ENCODE measurements at places on chromosomes 11 and 22. TPM values are rescaled to one million over a fixed set of nuclear protein-coding genes. Genes with fewer than 3 reads are reported as not detected.

DNA sequence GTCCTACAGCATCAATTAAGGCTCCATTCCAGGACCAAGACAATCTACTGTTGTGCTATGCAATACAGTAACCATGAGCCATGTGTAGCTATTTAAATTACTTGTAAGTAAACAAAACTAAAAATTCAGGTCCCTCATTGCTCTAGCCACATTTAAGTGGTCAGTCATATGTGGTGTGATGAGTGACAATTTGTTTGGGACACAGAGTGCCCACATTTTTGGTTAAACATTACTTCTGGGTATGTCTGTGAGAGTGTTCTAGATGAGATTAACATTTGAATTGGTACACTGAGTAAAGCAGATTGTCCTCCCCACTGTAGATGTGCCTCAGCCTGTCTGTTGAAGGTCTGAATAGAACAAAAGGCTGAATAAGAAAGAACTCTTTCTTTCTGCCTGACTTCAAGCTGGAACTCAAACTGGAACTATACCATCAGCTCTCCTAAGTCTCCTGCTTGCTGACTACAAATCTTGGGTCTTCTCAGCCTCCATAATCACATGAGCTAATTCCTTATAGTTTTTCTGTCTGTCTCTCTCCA lies 15.8 kb downstream of the KBTBD3 start:
- no peak overlapping the region for H3K4me3 ChIP-seq
- no peak overlapping the region for H3K27ac ChIP-seq
- DNase-seq = no peak
- no peaks in the 10 kb centered on the region for H3K4me1 ChIP-seq

DNA sequence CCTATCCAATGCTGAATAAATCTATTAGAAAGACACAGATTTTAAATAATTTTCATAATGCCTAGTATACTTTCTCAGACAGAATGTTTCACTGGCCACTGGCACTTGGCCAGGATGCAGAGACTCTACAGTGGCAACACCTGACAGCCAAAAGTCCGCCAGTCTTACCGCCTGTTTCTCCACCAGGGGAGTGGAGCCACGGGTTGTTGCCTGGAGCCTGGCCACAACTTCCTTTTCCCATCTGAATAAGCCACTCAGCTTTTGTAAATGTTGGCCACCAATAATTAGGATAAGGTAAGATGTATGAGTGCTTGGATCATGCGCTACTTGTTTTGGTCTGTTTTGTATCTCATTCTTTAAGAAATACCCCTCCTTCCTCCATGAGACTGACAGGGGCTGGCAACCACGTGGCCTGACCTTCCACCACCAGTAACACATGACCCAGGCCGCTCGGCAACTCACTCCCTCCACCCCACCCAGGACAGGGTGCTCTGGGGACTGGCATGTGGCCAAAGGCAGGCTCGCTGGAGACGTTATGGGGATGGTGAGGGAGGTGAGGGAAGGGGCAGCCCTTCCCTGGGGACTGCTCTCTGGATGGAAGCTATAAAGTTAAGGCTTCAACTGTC lies 93.0 kb upstream of the BID start:
- H3K36me3 ChIP-seq = peaks cover 36% of the 10 kb centered on the region
- no peak overlapping the region for H3K27ac ChIP-seq
- H3K27me3 ChIP-seq = no peaks in the 10 kb centered on the region
- no peaks in the 10 kb centered on the region for H3K4me1 ChIP-seq
- DNase-seq = no peak

GRCh38 chr11:85619499-85619898 lies 7.6 kb downstream of the DLG2 start:
- H3K36me3 ChIP-seq = no peaks in the 10 kb centered on the region
- H3K27me3 ChIP-seq = no peaks in the 10 kb centered on the region
- no peak for DNase-seq
- H3K4me3 ChIP-seq = no peak overlapping the region
- no peak overlapping the region for H3K27ac ChIP-seq
- no peaks in the 10 kb centered on the region for H3K4me1 ChIP-seq

- no peak overlapping the region for H3K4me3 ChIP-seq
- DNase-seq = no peak
- H3K27me3 ChIP-seq = no peaks in the 10 kb centered on the region
- peak overlapping the region; percentile 86 for H3K27ac ChIP-seq
- peaks cover 42% of the 10 kb centered on the region for H3K4me1 ChIP-seq
- H3K36me3 ChIP-seq = peaks cover 16% of the 10 kb centered on the region
Observed at GRCh38 chr11:12802418-12803085, 128.3 kb downstream of the TEAD1 start.

DNA sequence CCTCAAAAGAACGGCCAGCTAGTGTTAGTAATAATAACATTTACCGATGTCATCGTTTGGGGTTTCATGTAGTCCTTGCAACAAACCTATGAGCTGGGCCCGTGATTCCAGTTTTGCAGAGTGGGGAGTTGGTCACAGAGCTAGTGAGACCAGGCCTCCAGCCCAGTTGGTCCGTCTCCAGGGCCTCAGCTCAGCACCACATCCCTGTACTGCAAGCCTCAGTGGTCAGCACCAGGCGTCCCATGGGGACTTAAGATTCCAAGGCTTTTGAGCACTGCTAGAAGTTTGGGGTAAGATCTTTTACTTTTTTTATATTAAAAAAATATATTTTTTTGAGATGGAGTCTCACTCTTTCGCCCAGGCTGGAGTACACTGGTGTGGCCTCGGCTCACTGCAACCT lies 1.1 kb upstream of the TSGA10IP start:
- H3K27me3 ChIP-seq = no peaks in the 10 kb centered on the region
- no peaks in the 10 kb centered on the region for H3K36me3 ChIP-seq
- no peak overlapping the region for H3K27ac ChIP-seq
- H3K4me3 ChIP-seq = no peak overlapping the region
- DNase-seq = no peak

DNA sequence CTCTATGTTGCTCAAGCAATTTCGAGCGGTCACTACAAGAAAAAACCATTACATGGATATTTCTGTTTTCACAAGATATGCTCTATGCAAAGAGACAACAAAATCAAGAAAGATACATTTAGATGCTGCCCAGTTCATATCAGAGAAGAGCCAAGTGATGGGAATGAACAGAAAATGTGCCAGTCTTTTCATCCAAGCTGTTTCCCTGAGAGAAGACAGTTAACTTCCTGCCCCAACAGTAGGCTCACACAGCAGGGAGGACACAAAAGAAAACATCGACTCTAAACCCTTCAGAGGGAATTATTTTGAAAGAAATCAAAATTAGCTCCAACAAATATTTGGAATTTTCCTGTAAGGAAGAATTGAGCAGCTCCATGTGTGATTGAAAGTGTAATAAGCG lies 11.6 kb downstream of the JAML start:
- H3K4me1 ChIP-seq = peaks cover 5% of the 10 kb centered on the region
- no peaks in the 10 kb centered on the region for H3K27me3 ChIP-seq
- no peak overlapping the region for H3K27ac ChIP-seq
- no peaks in the 10 kb centered on the region for H3K36me3 ChIP-seq
- H3K4me3 ChIP-seq = no peak overlapping the region

DNA sequence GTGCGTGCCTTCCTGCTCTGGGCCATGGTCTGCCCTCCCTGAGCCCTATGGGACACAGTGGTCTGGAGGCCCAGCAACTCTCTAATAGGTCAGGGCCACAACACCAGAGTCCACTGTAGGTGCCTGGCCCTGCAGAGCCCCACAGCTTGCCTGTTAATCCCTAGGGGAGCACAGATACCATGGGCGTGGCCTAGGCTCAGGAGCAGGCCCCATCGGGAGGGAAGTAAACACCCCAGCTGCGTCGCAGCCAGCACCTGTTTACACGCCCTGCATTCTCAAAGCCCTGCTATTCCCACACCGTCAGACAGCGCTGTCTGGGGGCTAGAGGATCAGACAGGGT lies 2.5 kb downstream of the KCTD17 start:
- no peak overlapping the region for H3K4me3 ChIP-seq
- no peak for DNase-seq
- peaks cover 3% of the 10 kb centered on the region for H3K36me3 ChIP-seq
- no peaks in the 10 kb centered on the region for H3K4me1 ChIP-seq

DNA sequence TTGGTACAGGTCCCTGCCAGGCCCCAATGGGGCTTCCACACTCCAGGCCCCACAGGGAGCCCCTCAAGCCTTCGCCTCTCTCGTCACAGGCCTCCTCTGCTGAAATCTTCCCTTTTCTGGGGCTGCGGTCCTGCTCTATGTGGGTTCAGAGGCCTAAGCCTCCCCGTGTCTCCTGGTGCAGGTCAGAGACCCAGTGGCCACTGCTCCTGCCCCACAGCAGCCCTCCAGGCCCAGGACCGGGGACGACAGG lies 5.9 kb upstream of the IFITM3 start:
- H3K36me3 ChIP-seq = no peaks in the 10 kb centered on the region
- H3K4me1 ChIP-seq = no peaks in the 10 kb centered on the region
- H3K27ac ChIP-seq = no peak overlapping the region
- H3K4me3 ChIP-seq = no peak overlapping the region

GRCh38 chr11:7495882-7496551 lies 10.7 kb downstream of the OLFML1 start:
- H3K36me3 ChIP-seq = peaks cover 2% of the 10 kb centered on the region
- peaks cover 14% of the 10 kb centered on the region for H3K4me1 ChIP-seq
- no peak overlapping the region for H3K4me3 ChIP-seq

- no peaks in the 10 kb centered on the region for H3K36me3 ChIP-seq
- DNase-seq = peak; percentile 76
- no peaks in the 10 kb centered on the region for H3K27me3 ChIP-seq
- no peak overlapping the region for H3K27ac ChIP-seq
Observed at GRCh38 chr11:67371911-67372320, 1.5 kb downstream of the CLCF1 start.

- H3K27me3 ChIP-seq = no peaks in the 10 kb centered on the region
- H3K36me3 ChIP-seq = no peaks in the 10 kb centered on the region
- H3K27ac ChIP-seq = no peak overlapping the region
- no peak overlapping the region for H3K4me3 ChIP-seq
- H3K4me1 ChIP-seq = no peaks in the 10 kb centered on the region
Observed at GRCh38 chr11:72609476-72609875, 64.7 kb downstream of the PDE2A start.

GRCh38 chr11:57403802-57404147 lies 13.3 kb upstream of the PRG2 start:
- no peak for DNase-seq
- no peak overlapping the region for H3K4me3 ChIP-seq
- no peaks in the 10 kb centered on the region for H3K36me3 ChIP-seq
- peaks cover 10% of the 10 kb centered on the region for H3K27me3 ChIP-seq

- H3K27me3 ChIP-seq = no peaks in the 10 kb centered on the region
- no peak overlapping the region for H3K27ac ChIP-seq
- no peak overlapping the region for H3K4me3 ChIP-seq
- no peaks in the 10 kb centered on the region for H3K36me3 ChIP-seq
Observed at GRCh38 chr11:80816966-80817365, 1376.1 kb upstream of the TENM4 start.

- no peaks in the 10 kb centered on the region for H3K4me1 ChIP-seq
- H3K27ac ChIP-seq = no peak overlapping the region
- H3K36me3 ChIP-seq = no peaks in the 10 kb centered on the region
- DNase-seq = no peak
- no peaks in the 10 kb centered on the region for H3K27me3 ChIP-seq
Observed at GRCh38 chr11:101008961-101009689, 120.5 kb downstream of the PGR start.

GRCh38 chr22:22914726-22915669 lies 27.4 kb downstream of the IGLL5 start:
- no peaks in the 10 kb centered on the region for H3K36me3 ChIP-seq
- H3K4me3 ChIP-seq = no peak overlapping the region
- H3K27me3 ChIP-seq = peaks cover 15% of the 10 kb centered on the region
- no peaks in the 10 kb centered on the region for H3K4me1 ChIP-seq
- no peak overlapping the region for H3K27ac ChIP-seq
- DNase-seq = no peak

DNA sequence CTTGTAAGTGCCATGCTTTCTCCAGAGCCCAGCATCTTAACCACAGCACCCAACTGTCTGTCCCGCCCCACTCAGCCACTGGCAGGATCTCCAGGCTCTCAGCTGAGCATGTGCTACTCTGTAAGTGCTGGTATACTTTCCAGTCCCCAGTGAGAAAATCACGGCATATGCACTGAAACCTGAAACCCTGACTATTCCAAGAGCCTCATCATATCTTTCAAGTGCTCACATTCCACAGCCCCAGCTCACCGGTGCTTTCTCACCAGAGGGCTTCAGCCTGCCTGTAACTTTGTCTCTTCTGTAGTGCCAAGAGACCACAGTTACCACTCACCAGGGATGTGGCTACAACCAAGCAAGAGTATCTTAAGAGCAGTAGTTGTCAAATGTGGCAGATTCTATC lies 24.4 kb upstream of the PAMR1 start:
- H3K36me3 ChIP-seq = no peaks in the 10 kb centered on the region
- peak; percentile 60 for DNase-seq
- peaks cover 24% of the 10 kb centered on the region for H3K4me1 ChIP-seq
- H3K27me3 ChIP-seq = no peaks in the 10 kb centered on the region

DNA sequence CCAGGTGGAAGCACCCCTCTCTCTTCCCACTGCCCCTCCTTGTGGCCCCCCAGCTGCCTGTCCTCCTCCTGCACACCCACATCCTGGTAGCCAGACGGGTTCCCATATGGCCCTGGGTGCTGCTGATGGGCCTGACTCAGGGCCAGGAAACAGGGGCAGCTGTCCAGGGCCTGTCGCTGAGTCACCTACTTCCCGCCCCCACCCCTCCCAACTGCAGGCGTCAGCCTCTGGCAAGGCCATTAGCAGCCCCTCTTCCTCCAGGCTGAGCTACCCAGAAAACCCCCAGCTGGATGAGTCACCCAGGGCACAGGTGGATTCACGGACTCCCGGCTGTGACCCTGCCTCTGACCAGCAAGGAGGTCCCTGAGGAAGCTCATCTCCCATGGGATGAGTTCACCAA lies 6.9 kb upstream of the GAL start:
- H3K27ac ChIP-seq = no peak overlapping the region
- no peak overlapping the region for H3K4me3 ChIP-seq
- no peaks in the 10 kb centered on the region for H3K4me1 ChIP-seq
- no peaks in the 10 kb centered on the region for H3K36me3 ChIP-seq
- peak; percentile 93 for DNase-seq

GRCh38 chr11:77884186-77884828 lies 63.4 kb downstream of the AAMDC start:
- no peak overlapping the region for H3K4me3 ChIP-seq
- no peak overlapping the region for H3K27ac ChIP-seq
- peaks cover 28% of the 10 kb centered on the region for H3K36me3 ChIP-seq
- H3K27me3 ChIP-seq = no peaks in the 10 kb centered on the region
- H3K4me1 ChIP-seq = no peaks in the 10 kb centered on the region
- DNase-seq = no peak

- peaks cover 3% of the 10 kb centered on the region for H3K4me1 ChIP-seq
- H3K27me3 ChIP-seq = peaks cover 18% of the 10 kb centered on the region
- H3K36me3 ChIP-seq = no peaks in the 10 kb centered on the region
- DNase-seq = peak; percentile 97
Observed at GRCh38 chr11:120013325-120014250, 124.3 kb downstream of the TRIM29 start.

DNA sequence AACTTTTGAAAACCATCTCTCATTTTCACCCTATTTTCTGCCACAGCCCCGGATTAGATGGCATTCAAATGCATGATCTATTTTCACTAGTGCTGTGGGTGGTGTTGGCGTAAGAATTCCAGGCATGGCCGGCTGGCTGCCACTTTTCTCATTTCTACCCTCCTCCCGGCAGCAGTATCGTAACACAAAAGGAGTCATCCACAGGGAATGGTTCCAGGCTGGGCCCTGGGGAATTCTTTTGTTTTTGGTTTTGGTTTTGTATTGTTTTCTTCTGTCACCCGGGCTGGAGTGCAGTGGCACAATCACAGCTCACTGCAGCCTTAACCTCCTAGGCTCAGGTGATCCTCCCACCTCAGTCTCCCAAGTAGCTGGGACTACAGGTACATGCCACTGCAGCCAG lies 13.8 kb downstream of the JAML start:
- no peaks in the 10 kb centered on the region for H3K36me3 ChIP-seq
- H3K27me3 ChIP-seq = no peaks in the 10 kb centered on the region
- DNase-seq = peak; percentile 82
- no peak overlapping the region for H3K4me3 ChIP-seq

E2F8 gene
- total RNA-seq = 10.5 TPM

VSIG10L2 gene
- total RNA-seq = not detected

APOA5 gene
- total RNA-seq = not detected

Data from endodermal cell (in vitro differentiated cells).